AG09319 (cell line): ENCODE measurements at places on chromosomes 3 and 15.

DNA sequence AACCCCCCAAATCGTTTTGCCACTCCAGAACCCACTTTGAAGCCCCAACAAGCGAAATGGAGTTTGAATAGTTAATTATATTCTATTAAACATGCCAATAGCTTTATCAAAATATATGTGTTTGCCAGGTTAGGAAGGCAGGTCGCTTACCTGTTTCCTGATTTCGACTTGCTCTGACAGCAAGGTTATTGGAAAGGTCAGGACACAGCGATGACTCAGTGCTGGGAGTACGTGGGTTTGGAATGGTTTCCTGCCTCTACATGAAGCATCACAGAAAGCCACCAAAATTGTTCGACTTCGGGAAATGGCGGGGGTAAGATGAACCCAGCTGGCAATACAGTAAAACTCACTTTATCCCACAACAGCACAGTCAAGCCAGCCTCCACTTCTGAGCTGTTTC, 135.6 kb upstream of the ABI3BP start:
- no peak for DNase-seq

GRCh38 chr15:80659375-80659774, 35.7 kb upstream of the ABHD17C start:
- DNase-seq: no peak

DNA sequence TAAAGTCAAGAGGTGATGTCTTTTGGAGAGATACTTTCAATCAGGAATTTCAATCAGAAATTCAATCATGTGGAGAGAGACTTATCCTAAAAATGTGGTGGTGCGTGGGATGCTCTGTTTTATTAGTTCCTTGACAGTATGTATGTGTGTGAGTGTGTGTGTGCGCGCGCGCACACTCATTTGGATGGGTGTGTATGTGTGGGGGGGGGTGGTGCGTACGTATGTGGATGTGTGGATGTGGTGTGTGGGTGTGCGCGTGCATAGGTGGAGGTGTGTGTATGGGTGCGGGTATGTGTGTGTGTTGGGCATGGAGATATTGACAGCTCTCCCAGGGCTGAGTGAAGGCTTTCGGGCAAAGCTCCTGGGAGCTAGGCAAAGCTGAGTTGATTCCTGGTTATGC, 2.4 kb downstream of the ADIPOQ start:
- DNase-seq: no peak

DNA sequence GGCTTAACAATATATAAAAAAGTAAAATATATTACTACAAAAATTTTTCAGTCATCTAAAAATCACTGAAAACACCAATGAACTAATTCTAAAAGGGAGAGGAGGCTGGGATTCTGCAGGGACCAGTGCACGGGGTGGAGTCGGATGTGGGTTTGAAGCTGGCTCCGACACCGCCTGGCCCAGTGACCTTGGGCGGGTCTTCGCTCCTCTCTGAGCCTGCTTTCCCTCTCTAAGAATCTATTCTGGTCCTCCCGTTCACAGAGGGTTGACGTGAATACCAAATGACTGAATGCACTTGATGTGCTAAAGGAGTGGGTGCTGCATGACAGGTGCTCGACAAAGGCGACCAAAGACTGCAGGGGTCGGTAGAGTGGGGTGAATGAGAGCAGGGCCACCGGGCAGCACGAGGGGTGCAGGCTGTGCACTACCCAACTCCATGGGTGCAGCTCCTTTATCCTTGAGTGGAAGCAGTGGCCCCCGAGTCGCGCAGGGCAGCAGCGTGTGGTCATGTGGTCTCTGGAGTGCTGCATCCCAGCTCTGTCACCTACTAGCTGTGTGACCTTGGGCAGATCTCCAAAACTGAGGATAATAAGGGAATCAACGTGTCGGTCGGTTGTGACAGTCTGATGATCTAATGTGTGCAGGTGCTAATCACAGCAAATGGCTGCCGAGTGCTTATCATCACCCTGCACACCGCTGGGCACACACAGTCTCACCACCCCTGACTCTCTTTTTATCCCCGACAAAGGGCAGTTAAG, 8.6 kb upstream of the IQSEC1 start:
- DNase-seq: no peak

DNA sequence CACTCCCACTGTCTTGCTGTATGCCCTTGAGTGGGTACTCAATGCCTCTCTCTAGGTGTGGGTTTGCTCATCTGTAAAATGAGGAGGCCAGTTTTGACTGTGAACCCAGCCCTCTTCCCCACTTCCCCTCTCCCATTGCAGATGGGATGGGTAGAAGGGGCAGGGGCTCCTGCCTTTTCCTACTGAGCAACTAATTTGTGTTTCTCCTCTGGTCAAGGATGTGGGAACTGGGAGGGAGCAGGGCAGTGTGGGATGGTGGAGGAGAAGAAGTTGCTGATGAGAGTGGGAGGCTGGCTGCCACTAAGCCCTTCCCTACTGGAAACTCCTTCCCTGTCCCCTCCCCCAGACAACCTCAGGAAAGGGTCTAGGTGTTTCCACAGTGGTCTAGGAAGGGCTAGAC, 20.1 kb upstream of the ANKDD1A start:
- no peak for DNase-seq

DNA sequence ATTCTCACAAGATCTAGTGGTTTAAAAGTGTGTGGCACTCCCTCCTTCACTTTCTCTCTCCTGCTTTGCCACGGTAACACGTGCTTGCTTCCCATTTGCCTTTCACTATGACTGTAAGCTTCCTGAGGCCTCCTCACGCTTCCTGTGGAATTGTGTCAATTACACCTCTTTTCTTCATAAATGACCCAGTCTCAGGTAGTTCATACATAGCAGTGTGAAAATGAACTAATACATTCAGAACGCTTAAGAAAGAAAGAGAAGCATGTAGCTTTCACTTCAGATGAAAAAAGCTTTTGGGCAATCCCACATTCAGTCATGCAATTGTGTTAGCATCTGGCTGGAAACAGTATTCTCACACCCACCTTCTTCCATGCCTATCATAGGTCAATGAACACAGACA, 24.4 kb downstream of the P3H2 start:
- DNase-seq: no peak

DNA sequence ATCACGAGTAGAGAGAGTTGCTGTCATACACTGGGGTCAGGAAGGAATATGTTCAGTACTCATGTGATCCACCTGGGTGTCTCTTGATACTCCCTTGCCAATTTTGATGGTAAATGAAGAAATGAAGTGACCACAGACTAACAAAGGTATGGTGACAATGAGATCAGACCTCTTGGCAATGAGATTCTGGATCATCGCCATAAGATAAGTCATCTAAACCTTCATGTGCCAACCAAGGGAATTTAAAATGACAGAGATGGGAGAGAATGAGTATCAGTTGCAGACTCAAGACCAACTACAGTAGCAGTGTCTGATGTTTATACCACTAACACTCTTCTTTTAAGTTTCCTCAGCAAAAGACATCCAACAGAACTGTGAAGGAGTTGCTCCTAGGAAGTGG, 601.0 kb downstream of the MECOM start:
- DNase-seq: no peak

GRCh38 chr3:178588628-178589027, 52.4 kb downstream of the KCNMB2 start:
- DNase-seq: no peak
